SJCRH30 (cell line): ENCODE measurements at places on chromosomes 7 and 10.
A peak's percentile ranks its signal among the peaks of the same experiment; 100 is the strongest.

DNA sequence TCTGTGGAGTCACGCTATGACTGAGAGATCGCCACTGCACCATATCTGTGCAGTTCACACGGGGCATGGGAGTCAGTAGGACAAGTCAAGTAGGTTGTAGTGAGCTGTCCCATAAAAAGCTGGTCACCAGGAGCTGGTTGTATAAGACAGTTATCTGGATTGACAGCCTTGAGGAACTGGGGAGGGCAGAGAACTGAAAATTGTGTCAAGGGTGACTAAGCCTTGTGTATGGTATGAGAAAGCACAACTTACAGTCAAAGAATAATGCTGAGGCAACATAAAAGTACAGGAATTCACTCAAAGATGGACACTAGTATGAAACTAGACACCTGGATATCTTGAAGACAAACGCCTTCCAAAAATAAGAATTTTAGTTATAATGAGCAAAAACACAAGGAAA is 564.9 kb downstream of the POM121L12 start:
- DNase-seq, result no peak

GRCh38 chr7:45617166-45617565 is 43.0 kb downstream of the ADCY1 start:
- no peak for DNase-seq

- DNase-seq, result no peak
Observed at GRCh38 chr7:77254429-77254828, 54.8 kb upstream of the FGL2 start.

DNA sequence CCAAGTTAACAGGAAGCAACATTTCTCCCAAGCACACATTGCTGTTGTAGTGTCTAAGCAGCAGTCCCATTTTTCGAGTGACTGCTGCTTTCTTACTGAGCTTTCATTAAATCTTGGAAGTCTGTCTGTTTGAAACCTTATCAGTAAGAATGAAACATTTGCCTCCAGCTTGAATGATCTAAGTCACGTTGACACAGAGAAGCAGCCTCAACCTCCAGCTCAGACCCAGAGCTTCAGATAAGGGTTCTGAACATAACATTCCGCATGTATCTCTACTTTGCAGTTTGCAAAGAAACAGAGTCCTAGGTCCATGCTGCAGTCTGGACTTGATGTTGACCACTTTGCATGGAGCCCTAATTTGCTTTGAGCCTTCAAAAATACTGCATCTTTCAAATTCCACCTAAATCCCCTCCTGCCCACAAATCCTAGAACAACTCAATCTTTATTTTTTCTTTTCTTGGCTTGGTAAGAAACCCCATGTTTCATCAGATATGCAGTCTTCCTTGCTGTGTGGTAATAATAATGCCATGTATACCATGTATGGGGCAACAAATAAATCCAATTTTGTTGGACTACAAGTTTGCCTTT is 698.7 kb upstream of the IGFBP3 start:
- no peak for DNase-seq

GRCh38 chr7:100122067-100122466 is 2.6 kb downstream of the CNPY4 start:
- DNase-seq, result no peak

DNA sequence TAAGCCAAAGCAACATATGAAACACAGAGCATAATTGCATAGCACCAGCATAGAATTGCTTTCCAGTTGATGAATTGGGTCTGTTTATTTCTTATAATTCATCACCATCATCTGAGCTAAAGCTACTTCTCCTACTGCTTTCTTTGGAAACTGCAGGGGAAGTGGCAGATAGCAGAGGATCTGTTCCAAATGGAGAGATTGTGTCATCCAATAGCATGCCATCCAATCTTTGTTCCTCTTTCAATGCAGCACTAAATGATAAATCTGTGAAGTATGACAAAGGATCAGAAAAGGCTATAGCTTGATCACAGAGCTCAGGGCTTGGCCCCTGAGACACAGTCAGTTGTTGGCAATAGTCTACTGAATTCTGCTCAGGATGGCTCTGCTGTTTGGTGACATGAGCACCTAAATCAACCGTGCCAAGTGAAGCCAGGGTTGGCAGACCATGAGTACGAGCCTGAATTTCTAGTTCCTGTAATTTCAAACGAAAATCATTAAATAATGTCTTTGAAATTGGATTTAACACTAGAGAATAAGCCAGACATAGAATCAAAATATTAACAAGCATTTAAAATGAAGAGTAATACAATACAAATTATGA is 90.0 kb downstream of the TFEC start:
- DNase-seq, result no peak

DNA sequence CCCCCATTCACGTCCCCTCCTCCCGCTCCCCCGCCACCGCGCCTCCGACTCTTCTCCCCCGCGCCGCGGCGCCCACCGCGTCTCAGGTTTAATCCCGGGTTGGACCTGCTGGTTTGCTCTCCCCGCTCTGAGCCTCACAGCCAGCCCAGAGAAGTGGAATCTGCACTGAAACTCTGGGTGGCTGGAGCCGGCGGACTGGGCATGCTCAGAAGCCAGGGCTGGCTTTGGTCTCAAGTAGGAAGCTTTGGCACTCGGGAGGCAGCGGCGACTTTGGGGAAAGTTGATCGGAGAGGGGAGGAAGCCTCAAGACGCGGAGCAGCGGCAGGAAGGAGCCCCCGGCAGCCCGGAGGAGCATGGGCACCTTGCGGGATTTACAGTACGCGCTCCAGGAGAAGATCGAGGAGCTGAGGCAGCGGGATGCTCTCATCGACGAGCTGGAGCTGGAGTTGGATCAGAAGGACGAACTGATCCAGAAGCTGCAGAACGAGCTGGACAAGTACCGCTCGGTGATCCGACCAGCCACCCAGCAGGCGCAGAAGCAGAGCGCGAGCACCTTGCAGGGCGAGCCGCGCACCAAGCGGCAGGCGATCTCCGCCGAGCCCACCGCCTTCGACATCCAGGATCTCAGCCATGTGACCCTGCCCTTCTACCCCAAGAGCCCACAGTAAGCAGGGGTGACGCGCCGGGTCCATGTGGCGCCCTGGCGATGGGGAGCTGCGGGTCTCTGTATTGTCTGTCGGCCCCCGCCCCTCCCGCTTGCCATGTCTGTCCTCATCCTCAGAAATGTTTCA is at the start of gene PRKG1:
Gene PRKG1, plus strand, starts transcription at position 250 of the 791 bp plus-strand sequence.
- DNase-seq, result peak; percentile 65

- DNase-seq, result no peak
Observed at GRCh38 chr10:111116762-111117445, 40.1 kb downstream of the ADRA2A start.

GRCh38 chr7:27603813-27604212 is 58.9 kb downstream of the HIBADH start:
- no peak for DNase-seq

DNA sequence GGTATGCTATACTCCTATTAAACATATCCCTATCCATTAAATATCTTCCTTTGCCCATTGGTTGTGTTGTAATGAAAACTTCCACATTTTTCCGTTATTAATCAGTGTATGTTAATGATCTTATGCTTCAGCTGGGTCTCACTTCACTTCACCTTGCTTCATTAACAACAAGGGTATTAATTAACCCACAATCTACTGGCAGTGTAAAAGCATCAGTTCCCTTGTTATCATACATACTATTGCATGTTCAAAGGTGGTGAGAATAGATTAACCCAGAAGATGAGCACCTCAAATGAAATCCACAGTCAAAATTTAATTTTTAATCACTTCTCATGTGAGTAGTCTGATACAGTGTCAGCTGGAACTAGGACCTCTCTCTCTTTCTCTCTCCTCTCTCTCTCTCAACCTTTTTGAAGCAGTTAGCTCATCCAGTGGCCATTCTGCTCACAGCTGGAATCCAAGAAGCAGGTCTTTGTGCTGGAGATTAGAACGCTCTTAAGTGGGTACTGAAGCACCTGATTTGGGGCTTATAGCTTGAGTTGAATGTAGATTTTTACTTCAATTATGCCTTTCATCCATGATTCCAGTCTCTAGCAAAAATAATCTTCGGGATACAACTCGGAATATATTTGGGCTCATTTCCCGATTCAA is 172.3 kb downstream of the RAPGEF5 start:
- no peak for DNase-seq

- no peak for DNase-seq
Observed at GRCh38 chr7:41567731-41568114, 135.2 kb downstream of the INHBA start.

GRCh38 chr7:15291699-15292098 is 270.1 kb downstream of the AGMO start:
- no peak for DNase-seq

GRCh38 chr7:146455091-146455655 is 338.6 kb downstream of the CNTNAP2 start:
- DNase-seq, result no peak

DNA sequence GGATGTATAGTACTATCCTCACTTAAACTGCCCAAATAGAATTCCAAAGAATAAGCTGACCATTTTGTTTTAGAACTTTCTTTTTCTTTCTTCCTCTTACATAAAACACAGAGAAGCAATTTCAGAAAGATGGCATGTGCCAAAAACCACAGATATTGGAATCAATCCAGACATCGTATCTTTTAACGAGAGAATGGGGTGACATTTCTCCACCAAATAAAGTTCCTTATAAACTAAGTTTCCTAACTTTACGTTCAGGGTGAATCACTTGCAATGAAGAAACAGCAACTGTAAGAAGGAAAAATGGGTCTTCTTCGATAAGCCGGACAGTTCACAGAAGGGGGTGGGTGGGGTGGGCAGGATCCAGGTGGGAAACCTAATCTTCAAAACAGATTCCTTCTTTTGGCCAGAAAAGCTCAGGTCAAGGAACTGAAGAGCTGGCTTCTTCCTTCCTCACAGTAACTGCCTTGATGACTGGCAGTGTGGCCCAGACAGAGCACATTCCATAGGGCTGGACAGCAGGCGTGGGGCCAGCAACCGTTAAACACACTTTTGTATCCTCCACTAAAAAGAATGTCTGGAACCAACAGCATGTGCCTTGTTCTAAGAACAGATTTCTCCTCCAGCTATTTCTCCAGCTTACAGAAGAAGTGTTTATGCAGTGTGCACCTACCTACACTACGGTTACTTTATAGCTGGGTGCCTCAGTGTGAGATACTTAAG is 31.5 kb downstream of the CREB3L2 start:
- no peak for DNase-seq

GRCh38 chr10:113922787-113923570 is 68.5 kb downstream of the NHLRC2 start:
- DNase-seq, result no peak

- DNase-seq, result no peak
Observed at GRCh38 chr7:4882169-4883032, 1.1 kb downstream of the RADIL start.

- DNase-seq, result no peak
Observed at GRCh38 chr10:113705344-113705652, 25.6 kb downstream of the CASP7 start.

- no peak for DNase-seq
Observed at GRCh38 chr10:6052247-6053221, 9.6 kb downstream of the IL2RA start.

DNA sequence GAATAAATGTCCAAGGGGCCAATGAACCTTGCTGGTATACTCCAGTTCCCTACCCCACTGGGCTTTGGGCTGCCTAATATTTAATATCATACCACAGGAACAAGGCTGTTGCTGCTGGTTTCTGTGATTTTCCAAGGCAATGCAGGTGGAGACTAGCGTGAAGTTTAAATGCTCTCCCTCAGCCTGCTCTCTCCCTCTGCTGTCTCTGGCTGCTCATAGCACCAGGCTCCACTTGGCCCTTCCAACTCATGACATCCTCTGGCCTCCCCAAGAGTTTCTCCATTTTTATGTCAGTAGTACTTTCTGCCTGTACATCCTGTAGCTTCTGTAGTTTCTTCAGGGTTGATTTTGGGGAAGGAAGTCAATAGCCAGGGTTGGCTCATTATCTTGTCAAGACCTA is 103.5 kb downstream of the LHFPL3 start:
- no peak for DNase-seq

- no peak for DNase-seq
Observed at GRCh38 chr10:103732339-103733044, 122.9 kb downstream of the SH3PXD2A start.

DNA sequence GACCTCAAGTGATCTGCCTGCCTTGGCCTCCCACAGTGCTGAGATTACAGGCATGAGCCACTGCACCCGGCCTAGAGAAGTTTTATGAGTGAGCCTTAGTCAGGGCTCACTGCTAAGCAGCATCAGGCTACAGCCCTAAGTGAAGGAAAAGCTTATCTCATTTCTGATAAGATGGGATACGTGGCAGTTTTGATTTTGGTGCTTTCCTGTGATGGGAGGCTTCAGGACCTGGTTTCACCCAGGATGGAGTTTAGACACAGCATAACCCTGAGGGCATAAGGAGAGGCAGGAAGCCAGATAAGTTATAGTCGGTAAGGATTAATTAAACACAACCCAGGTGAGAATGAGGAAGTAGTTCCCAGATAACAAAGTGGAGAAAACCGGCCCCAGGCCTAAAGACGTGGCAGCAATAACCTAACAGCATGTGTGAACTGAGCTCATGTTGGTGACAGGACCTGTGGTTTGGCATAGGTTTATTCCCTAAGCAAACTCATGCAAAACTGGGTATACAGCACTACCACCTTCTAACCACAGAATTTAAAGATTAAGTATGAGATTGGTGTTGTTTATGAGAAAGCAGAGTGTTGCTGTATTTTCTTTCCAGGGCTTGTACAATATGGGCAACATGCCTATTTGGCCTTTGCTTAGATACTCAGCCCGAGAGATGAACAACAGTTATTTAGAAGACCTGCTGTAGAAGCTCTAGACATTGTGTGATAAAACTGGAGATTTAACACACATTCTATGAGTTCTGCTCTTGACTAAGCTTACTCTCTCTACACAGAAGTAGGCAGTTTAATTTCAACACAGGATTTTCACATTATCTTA is 119.4 kb downstream of the COL28A1 start:
- peak; percentile 25 for DNase-seq

DNA sequence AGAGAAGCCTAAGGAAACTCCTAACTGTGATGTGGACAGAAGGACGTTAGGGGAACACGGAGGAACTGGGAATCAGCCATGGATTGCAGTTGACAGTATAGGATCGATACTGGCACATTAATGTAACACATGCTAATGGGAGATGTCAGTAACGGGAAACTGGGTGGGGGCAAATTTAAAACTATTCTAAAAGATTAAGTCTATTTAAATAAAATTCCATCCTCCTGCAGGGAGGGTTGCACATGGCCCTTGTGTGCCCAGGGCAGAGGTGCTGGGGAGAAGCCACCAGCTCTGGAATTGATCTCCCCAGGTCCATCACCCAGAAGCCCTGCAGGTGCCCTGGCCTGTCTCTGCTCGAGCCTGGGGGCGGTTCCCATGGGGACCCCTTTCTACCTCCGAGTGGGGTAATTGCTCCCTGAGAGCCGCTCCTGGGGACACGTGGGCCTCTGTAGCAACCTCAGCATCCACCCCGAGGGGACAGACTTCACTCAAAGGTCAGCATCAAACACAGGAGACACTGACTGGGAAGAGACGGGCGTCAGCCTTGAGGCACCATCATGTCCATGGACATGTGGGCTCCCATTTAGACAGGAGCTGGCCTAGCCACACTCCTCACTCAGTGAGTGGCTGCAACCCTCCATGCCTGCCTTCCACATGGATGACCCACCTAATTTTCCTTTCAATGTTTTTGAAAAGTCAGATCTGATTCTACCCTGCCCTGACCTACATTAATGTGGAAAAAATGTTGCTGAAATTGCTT is 21.1 kb downstream of the SCART1 start:
- no peak for DNase-seq
